Thyroid gland (tissue), 4 donors: ENCODE measurements at places on chromosomes 2 and 18.

DNA sequence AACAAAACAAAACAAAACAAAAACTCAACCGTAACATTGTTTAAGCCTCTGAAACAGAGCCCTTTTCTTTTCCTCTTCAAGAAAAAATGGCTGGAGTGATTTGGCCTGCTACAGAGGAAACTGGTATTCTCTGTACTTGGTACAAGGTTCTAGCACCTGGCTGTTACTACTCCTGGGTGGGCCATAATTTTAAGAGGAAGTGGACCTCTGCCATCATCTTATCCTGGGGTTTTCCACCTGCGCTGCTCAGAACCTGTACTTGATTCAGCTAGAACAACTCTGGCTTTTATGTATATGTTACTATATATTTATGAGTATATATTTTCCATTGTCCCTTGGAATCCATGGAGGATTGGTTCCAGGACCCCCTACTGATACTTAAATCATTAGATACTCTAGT, 22.5 kb downstream of the SRSF7 start:
- peaks cover 9% of the 10 kb centered on the region for H3K36me3 ChIP-seq
- no peak overlapping the region for H3K4me3 ChIP-seq
- no peak for DNase-seq
- H3K27me3 ChIP-seq = no peaks in the 10 kb centered on the region
- no peaks in the 10 kb centered on the region for H3K4me1 ChIP-seq

- no peaks in the 10 kb centered on the region for H3K36me3 ChIP-seq
- H3K27me3 ChIP-seq = no peaks in the 10 kb centered on the region
- no peak overlapping the region for H3K4me3 ChIP-seq
- no peaks in the 10 kb centered on the region for H3K4me1 ChIP-seq
Measured at GRCh38 chr18:59752666-59753065, 55.4 kb upstream of the CCBE1 start.

- no peak overlapping the region for H3K4me3 ChIP-seq
- no peak for DNase-seq
- no peak overlapping the region for H3K27ac ChIP-seq
- H3K27me3 ChIP-seq = no peaks in the 10 kb centered on the region
- peaks cover 7% of the 10 kb centered on the region for H3K4me1 ChIP-seq
Measured at GRCh38 chr2:181806039-181806392, 85.5 kb upstream of the ITPRID2 start.

- H3K27ac ChIP-seq = no peak overlapping the region
- no peaks in the 10 kb centered on the region for H3K27me3 ChIP-seq
- H3K36me3 ChIP-seq = no peaks in the 10 kb centered on the region
- no peaks in the 10 kb centered on the region for H3K4me1 ChIP-seq
- no peak for DNase-seq
Measured at GRCh38 chr2:89850881-89851582, 1159.6 kb downstream of the RPIA start.

- no peak overlapping the region for H3K27ac ChIP-seq
- no peaks in the 10 kb centered on the region for H3K27me3 ChIP-seq
- no peak for DNase-seq
- no peaks in the 10 kb centered on the region for H3K36me3 ChIP-seq
- no peak overlapping the region for H3K4me3 ChIP-seq
Measured at GRCh38 chr18:14086458-14087231, 45.6 kb downstream of the ZNF519 start.

GRCh38 chr2:3895021-3895420, 191.6 kb downstream of the DCDC2C start:
- no peak for DNase-seq
- no peaks in the 10 kb centered on the region for H3K4me1 ChIP-seq
- H3K36me3 ChIP-seq = no peaks in the 10 kb centered on the region
- H3K27ac ChIP-seq = no peak overlapping the region
